ENCODE measurements at places on chromosomes 16 and 17. TPM values are rescaled to one million over a fixed set of nuclear protein-coding genes. Genes with fewer than 3 reads are reported as not detected.

- DNase-seq: no peak
Observed at GRCh38 chr17:73211745-73212144, 18.9 kb downstream of the COG1 start.

GRCh38 chr17:62775876-62776275 lies 32.2 kb downstream of the MARCHF10 start:
- no peak for DNase-seq

DNA sequence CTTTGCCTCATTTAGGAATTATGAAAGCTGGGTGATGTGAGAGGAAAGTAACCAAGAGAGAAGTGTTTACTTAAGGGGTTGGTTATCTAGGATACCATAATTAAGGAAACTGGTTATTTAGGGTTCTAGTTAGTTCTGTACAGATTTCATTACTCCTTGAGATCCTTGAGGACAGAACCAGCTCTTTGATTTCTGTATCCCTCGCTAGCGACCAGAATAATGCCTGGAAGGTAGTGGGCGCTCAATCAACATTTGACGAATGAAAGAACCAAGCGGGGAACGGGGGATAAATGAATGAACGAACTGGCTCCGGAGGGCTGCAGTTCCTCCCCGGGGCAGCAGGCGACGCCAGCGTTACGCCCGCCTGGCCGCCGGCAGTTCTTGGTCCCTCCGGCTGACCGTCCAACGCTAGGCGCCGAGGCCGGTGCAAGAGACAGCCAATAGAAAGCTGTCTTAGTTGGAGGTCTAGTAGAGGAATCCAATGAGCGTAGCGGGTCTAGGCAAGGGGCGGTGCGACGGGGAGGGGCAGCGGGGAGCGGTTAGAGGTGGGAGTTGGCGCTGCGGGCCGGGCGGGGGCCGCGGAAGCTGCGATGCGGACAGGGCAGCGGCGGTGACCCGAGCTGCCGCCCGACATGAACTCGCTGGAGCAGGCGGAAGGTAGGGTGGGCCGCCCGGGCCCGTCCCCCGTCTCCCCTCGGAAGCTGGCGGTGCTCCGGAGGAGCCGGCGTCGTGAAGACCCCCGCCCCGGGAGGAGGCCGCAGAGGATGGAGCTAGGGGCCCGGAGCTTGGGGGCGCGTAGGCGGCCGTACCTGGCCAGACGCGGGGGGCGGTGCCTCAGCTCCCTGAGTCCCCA lies at the start of gene CNEP1R1:
CNEP1R1 (plus strand) TSS at position 542 of the 853 bp plus-strand sequence; CDS start at position 633, 91 bp downstream.
- peak; percentile 97 for DNase-seq

DNA sequence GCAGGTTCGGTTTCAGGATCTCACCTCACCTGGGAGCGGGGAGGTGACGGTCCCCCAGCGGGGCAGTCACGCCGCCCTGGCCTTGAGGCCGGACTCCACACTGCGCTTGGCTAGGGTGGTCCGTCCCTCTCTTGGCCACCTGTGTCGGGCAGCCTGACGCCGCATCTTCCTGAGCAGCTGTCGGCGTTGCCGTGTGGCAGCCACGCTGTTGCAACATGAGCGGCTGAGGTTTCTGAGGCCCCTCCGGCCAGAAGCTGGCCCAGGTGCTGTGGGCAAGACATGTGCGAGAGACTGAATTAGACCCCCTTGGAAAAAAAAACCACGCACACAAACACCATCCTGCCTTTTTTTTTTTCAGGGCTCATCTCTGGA lies 49.2 kb downstream of the IRF8 start:
- DNase-seq: no peak

DNA sequence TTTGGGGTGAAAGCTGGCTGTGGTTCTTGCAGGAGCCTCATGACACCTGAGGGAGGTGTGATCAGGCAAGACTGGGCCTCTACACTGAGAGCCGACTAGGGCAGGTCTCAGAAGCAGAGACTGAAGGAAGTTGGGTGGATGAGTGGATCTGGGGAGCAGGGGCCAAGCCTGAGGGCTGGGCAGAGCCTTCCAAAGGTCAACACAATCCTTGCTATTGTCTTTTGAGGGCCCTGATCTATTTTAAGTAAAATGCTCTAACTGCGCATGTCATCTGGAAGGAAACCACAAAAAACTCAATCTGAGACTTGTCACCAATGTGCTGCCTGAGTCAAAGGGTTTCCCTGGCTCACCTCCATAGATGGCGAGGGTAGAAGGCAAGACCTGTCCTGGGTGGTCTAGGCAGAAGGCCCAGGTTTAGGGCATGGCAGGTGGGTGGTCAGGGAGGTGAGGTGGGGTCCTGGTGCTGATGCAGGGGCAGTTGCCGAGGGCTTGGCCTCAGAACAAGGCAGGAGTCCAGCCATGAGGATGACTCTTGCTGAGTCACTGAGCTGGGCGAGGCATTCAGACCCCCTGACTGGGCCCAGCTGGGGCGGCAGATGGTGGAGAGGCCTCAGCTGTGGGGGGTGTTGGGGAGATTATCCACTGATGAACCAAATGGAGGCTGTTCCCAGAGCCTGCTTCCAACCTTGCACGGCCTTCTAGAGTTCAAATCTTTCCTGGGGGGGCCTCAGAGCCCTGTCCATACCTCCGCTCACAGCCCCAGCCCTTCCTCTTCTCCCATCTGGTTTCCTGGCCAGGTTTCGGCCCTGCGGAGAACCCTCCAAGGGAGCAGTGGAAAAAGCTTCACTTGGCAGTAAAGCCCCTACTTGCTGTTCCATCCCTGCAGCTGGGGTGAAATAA lies 5.1 kb downstream of the MVP start:
- DNase-seq: no peak

- no peak for DNase-seq
Observed at GRCh38 chr17:6496640-6497441, 52.6 kb downstream of the PIMREG start.

GRCh38 chr17:44123356-44124117 lies at the start of gene HDAC5:
TSS of gene HDAC5 (minus strand) at chr17:44123641. CDS start at chr17:44117515, 6,126 bp downstream.
- DNase-seq: peak; percentile 92

DNA sequence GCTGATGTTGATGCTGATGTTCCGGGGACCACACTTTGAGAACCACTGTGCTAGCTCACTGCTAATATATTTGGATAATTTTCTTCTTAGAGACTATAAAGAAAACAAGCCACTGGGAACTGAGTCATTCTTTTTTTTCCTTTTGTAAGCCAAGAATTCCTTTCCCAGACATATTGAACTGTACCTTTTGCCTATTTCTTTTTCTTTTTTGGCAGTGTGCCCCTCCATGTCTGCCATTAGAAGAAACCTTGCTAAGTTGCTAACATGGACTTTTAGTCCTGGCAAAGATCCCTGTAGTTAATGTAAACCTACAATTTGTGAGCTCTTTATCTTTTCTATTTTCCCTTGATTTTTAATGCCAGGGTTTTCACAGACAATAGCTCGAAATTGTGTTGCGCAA lies 17.3 kb upstream of the ERCC4 start:
- DNase-seq: no peak

- DNase-seq: peak; percentile 69
Observed at GRCh38 chr16:88315543-88316105, 67.1 kb upstream of the ZNF469 start.

DNA sequence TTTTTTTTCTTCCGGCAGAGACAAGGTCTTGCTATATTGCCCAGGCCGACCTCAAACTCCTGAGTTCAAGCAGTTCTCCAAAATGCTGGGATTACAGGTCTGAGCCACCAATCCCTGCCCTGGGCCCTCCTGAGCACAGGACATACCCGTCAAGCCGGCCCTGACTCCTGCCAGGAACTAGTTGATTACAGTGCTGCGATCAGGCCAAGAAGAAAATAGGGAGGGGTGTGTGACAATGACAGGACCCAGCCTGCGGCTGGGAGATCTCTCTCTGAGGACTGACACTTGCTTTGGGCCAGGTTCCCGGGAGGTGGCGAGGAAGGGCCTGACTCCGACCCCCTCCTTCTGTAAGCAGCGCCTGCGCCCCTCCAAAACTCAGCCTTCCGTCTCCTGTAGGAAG lies 276.6 kb downstream of the MRTFB start:
- no peak for DNase-seq

DNA sequence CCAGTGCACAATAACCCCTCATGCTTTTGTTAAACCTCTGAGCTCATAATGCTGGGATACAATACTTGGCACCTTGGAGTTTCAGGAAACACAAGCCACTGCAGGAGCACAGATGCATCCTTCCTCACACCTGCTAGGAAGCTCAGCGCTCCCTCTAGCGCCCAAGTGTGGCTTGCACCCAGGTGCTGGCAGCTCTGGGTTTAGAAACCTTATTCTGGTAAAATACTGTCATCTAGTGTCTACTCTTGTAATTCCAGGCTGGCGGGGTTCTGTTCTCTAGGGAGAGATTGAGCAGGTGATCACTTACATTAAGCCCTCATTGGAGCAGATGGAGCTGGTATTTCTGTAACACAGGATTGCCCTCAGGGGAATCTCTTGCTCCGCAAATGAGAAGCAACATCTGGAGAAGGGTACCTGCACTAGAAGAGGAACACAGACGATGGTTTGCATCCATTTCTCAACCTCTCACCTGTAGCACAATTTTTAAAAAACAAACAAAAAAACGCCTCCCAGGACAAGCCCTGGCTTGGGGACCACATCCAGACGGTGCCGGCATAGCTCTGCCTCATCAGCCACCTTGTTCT lies 1.5 kb downstream of the CCL1 start:
- DNase-seq: peak; percentile 81

- DNase-seq: peak; percentile 20
Observed at GRCh38 chr17:78379131-78379491, 662 bp downstream of the PGS1 start.

DNA sequence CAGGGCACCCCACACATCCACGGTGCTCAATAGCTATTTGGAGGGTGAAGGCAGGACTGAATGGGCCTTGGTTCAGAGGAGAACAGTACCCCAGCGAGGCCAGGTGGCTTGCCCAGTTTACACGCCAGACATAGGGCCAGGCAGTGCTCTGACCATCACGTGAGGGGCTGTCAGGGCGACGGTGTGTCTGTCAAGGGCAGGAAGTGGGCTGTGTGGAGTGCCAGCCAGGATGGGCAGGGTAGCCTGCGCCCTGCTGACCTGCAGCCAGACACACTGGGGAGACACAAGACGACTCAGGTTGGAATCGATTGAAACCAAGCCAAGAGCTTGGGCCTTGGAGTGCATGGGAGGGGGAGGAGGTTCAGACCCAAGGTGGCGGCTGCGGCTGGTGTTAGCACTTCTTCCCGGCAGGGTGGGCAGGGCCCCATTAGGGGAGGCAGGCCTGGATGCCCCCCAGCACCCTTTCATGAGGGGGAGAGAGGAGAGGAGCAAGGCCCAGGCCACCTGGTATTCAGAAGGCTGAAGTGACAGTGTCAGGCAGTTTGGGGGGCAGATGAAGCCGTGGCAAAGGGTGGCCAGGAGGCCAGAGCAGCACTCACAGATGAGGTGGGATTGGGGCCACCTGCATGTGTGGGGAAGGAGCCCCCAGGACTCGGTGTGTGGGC lies 68.2 kb downstream of the SREBF1 start:
- DNase-seq: no peak

DNA sequence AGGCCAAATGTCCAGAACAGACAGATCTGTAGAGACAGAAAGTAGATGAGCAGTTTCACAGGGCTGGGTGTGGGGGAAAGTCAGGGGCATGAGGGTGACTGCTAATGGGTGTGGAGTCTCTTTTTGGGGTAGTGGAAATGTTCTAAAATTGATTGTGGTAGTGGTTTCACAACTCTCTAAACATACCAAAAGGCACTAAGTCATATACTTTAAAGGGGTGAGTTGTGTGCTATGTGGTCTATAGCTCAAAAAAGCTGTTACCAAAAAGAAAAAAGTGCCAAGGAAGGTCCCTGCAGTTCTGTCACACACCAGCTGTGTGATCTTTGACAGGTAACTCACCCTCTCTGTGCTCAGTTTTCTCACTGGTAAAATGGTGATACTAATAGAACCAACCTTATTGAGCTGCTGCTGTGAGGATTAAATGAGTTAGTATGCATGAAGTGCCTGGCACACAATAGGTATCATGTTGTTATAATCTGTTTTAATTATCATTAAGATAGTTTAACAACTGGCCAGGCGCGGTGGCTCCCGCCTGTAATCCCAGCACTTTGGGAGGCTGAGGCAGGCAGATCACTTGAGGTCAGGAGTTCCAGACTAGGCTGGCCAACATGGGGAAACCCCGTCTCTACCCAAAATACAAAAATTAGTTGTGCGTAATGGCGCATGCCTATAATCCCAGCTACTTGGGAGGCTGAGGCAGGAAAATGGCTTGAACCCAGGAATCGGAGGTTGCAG lies 10.3 kb downstream of the ITGAX start:
- no peak for DNase-seq

DNA sequence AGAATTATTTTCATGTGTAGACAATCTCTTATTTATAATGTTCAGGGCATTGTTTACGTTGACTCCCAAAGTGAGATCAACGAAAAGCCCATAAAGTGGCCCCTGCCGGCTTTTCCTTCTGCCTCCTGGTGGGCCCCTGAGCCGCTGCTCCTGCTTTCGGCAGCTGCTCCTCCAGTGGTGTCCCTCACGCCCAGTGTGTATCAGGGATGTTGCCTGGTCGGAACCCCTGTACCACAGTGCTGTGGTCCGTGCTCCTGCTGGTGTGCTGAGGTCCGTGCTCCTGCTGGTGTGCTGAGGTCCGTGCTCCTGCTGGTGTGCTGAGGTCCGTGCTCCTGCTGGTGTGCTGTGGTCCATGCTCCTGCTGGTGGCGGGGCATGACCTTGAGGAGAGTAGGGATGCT lies 107.6 kb downstream of the BANP start:
- no peak for DNase-seq

- DNase-seq: no peak
Observed at GRCh38 chr17:15398736-15399331, 57.4 kb upstream of the TEKT3 start.

DNA sequence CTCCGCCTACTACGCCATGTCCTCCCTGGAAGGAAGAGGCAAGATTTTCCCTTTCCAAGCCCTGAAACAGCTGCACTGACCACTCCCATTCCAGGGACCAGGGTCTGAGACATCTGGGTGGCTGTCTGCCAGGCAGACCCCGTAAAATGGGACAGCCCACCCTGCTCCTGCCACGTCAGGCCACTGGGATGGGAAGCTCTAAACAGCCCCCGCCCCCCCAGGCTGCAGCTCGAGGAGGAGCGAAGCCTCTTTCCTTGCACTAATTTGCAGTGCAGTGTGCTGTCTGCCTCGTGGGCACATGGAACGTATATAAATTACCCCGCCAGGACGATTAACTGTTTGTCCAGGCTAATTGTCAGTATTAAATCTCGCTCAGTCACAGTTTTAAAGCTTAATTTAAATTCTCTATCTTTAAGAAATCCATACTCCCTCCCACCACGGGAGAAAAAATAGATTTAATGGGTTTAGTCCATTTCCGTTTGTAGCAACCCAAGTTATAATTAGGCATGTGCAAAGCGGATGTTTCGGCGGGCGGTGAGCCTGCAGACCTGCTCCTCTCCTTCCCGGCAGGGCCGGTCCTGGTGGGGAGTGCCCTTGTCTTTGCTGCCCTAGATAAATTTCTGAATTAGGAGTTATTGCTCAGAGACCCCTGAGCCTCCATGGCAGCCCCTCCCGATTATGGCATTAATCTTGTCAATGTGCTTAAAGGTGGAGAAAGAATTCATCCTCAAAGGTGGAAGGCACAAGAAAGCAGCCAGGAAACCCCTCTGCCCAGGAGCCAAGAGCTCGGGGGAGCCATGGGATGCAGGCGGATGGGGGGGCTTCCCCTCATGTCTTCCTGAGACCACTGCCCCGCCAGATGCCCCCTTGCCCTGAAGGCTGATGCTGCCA lies 268.0 kb upstream of the TNRC6C start:
- DNase-seq: no peak

- no peak for DNase-seq
Observed at GRCh38 chr17:57522042-57523005, 222.8 kb downstream of the CCDC182 start.

Gene PPY
- total RNA-seq: not detected

Gene TMED6
- 0.82 TPM for total RNA-seq

Gene FLYWCH1
- 29.4 TPM for total RNA-seq

Gene UTS2R
- not detected for total RNA-seq

Gene CHST4
- not detected for total RNA-seq

Gene TP53TG3F
- total RNA-seq: not detected

Gene GPR142
- total RNA-seq: not detected
